ENCODE measurements at places on chromosomes 13 and 19.

GRCh38 chr13:47085346-47085745 lies 188.5 kb upstream of the HTR2A start:
- no peak for DNase-seq

DNA sequence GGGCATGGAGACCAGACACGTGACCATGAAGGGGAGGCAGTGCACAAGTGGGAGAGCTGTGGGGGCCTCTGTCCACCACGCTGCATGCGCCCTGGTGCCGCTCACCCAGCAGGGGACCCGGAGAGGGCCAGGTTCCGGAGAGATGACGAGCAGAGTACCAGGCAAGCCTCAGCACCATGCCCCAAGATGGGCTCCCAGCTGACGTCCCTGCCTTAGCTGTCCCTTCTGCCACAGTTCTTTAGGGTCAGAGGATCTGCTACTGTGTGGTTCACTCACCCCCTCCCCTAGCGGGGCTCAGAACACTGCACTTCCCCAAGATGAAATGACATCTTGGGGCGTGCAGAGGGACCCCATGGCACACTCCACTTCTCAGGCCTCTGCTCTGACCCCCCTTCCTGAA lies 9.6 kb upstream of the PRKD2 start:
- peak; percentile 55 for DNase-seq

GRCh38 chr19:57560049-57560491 lies 407 bp upstream of the ZNF550 start:
- DNase-seq: no peak

- DNase-seq: no peak
Observed at GRCh38 chr13:59584761-59585670, 578.7 kb downstream of the DIAPH3 start.

DNA sequence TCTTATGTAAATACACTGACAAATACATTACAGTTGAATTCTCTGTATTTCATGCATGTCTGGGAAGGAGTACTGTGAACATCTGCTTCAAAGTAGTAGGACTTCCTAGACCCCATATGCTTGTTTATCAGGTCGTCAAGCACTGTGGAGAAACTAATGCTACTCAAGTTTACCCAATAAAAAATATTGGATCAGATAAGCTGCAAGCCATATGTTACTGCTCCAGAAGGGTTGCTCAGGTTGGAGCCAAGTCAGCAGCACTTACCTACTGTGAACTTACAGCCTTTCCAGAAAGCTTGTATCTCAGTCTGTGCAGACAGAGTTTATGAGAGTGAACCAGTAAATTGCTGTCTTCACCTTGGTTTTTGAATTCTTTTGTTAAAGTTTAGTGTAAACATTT lies 36.2 kb downstream of the SLAIN1 start:
- no peak for DNase-seq

GRCh38 chr19:56333506-56333905 lies 18.9 kb upstream of the ZSCAN5A start:
- DNase-seq: no peak

DNA sequence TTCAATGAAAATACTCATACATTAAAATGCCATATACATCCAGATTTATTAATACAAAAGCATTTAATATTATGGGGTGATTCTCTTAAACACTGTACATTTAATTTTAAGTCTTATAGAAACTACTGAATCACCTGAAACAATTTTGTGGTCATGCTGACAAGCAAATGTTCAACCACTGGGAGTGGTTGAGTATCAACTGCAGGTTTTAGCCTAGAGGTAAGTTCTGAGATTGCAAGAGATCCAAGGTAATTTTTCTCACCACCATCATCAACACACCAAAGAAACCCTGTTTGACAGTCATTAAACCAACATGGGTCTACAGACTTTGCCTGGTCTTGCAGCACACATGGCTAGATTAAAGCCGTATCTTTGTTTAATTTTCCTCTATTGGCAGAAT lies 196.3 kb downstream of the LHFPL6 start:
- no peak for DNase-seq

GRCh38 chr13:112732679-112733078 lies 42.8 kb downstream of the ATP11A start:
- DNase-seq: no peak

- no peak for DNase-seq
Observed at GRCh38 chr19:19059837-19060611, 3.8 kb upstream of the SLC25A42 start.

DNA sequence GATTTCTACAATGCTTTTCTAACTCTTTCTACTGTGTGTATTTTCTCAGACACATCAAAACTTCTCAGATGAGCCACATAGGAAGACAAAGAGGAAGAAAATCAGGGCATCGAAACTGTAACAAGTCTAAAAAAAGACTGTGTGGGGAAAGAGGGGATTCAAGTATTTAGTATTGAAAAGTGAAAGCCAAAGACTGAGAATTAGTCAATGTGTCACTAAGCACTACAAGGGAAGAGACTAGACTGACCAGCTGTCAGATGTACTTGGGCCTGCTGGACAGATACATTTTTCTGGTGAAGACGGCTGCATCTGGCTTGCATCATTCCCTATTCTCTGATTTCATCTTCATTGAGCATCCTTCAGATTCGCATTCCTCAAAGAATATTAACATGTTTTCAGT lies 25.4 kb downstream of the COMMD6 start:
- DNase-seq: no peak

DNA sequence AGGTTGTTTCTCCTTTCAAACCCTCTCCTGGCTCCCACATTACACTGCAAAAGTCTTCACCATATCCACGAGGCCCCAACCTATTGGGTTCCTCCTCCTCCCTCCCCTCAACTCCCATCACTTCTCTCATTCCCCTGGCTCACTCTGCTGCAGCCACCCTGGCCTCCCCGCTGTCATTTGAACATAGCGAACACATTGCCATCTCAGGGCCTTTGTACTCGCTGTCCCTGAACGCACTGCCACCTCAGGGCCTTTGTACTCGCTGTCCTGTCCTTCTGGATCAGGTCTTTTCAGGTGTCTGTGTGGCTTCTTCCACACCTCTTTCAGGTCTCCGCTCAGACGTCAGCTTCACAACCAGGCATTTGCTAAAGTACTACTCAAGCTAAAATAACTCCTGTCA lies 1.7 kb downstream of the CCDC61 start:
- DNase-seq: no peak

DNA sequence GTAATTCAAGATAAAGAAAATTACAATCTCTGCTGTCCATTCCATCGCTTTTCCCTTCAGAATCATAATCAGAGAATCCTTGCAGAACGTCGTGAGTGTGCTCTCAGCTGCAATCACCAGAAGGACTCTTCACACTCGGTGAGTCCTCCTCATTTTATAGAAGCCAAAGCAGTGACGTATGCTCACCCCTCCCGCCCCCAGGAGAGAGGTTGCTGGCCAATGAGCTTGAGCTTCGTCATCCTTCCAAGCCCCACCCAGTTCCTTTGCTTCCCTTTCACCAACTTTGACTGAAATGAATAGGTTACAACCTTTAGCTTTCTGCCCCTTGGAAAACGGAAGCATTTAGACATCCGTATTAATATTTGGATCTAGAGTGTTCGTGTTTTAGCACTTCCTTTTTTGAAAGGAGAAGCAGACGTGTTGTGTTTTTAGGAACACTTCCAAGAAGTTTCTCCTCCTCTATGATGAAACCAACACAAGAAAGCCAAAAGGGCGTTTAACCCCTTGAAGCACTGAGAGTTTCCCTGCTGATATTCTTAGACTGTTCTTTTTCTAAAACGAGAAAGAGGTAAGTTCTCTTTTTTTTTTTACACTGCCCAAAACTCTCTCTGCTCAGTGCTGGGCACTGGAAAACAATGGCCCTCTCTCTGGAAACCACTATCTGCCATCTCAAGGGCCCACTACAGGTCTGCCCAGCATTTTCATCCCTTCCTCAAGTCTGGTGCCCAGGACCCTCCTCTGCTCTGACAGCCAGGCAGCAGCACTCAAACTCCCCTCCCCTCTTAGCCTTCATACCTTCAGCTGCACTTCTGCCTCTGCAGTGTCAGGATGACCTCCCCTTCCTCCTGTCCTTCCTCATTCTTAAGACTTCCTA lies 44.3 kb upstream of the CEACAM21 start:
- DNase-seq: peak; percentile 84

DNA sequence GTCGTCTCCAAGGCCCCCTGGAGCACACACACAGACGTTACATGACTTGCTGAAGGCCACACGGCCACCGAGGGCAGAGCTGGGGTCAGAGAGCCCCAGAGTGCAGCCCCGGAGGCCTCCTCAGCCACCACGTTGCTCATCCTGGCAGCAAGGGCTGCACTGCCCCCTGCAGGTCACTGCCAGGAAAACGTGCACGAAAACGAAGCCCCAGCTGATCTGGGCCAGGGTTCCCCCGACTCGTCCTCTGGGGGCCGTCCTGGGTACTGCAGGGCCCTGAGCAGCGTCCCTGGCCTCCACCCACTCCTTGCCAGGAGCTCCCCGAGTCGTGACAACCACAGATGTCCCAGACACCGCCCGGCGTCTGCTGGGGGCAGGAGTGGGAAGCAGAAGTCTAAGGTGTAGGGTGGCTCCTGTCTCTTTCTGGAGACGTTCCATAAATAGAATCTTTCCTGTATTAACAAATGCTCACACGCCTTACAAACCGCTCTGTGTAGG lies 3.4 kb downstream of the TPGS1 start:
- DNase-seq: peak; percentile 79

DNA sequence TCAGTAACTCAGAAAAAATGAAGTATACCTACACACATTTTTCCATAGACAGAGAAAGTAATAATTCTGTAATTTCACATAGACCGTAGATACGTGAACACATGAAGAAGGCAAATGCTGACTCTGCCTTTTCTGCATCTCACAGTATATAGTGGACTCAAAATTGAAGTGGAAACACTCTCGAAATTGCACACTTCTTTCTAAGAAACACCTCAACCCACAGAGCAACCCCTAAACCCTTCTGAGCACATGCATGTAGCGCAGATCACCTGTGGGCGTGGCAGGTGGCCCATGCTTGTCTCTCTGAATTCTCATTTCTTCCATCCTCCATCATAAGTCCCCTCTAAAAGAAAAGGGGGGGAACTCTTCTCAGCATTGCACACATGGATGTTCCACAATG lies 34.7 kb downstream of the COL4A1 start:
- DNase-seq: no peak

DNA sequence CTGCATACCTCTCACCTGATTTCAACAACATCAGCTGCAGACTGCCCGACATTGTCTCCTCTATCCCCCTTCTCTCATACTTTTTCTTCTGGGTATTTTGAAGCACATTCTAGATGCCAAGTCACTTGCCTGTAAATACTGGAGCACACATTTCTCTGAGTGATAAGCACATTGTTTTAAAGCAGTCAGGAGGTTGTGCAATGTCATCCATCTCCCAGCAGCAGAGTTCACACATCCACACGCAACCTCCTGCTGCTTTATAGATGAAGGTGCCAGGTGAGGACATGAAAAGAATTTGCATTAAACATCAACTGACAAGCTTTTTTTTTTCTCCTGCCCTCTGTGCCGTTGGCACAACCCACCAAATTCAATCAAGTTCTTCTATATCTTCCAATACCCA lies 5.5 kb downstream of the UPK1A start:
- no peak for DNase-seq

GRCh38 chr19:43913383-43913782 lies 21.7 kb downstream of the ZNF45 start:
- no peak for DNase-seq

DNA sequence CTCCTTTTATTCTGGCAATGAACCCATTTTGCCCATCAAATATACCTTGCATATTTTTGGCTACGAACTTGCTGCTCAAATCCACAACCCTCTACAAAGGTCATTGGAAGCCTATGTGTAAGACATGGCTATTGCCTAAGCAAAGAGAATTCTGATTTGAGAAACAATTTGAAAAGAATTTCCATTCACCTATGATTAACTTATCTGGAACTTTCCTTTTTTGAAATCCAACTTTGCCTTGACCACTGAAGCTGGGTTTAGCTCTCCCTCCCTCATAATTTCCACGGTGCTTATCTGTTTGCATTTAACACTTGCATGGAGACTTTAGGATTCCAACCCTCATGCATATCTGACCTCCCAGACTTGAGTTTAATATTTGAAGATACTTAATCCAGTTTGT lies 1514.7 kb upstream of the SLC10A2 start:
- no peak for DNase-seq

DNA sequence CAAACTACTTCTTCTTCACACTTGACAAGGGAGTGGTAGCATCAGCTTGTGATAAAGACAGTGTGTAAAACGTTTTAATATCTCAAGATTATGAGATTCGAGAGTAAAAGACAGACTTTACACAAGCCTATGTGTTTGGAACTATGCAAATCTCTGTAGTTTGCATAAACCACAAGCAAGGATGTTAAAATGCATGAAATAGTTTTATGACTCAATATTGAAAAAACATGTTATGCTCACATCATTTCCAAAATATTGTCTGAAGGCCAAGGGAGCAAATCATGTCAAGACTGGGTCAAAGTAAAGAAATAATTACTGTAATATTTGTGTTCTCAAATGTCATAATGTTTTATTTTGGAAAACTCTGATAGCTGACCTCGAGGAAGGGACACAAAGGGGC lies 316.8 kb upstream of the KLF12 start:
- no peak for DNase-seq

DNA sequence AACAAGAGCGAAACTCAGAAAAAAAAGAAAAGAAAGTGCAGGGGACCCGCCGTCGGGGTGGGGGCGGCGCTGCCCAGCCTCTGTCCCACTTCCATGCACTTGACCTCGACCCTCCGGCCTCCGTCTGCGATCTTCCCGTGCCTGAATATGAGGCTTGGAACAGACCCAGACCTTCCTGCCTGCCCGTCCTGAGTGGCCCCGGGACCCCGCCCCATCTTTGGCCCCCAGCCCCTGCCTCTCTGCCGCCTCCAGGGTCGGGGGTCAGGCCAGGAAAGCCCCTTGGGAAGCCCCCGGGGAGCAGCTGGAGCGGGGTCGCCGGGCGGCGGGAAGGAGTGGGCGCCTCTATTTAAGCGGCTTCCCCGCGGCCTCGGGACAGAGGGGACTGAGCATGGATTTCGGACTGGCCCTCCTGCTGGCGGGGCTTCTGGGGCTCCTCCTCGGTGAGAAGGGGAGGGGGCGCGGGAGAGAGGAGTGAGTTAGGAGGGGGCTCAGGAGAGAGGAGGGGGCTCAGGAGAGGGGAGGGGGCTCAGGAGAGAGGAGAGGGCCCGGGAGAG lies at the start of gene MADCAM1:
TSS of gene MADCAM1 (plus strand) at position 375 of the 554 bp plus-strand sequence. CDS start at position 389, 14 bp downstream.
- DNase-seq: peak; percentile 56

- no peak for DNase-seq
Observed at GRCh38 chr13:112818040-112818697, 128.3 kb downstream of the ATP11A start.
